ENCODE measurements at places on chromosomes 1 and 21. TPM values are rescaled to one million over a fixed set of nuclear protein-coding genes. Genes with fewer than 3 reads are reported as not detected.

DNA sequence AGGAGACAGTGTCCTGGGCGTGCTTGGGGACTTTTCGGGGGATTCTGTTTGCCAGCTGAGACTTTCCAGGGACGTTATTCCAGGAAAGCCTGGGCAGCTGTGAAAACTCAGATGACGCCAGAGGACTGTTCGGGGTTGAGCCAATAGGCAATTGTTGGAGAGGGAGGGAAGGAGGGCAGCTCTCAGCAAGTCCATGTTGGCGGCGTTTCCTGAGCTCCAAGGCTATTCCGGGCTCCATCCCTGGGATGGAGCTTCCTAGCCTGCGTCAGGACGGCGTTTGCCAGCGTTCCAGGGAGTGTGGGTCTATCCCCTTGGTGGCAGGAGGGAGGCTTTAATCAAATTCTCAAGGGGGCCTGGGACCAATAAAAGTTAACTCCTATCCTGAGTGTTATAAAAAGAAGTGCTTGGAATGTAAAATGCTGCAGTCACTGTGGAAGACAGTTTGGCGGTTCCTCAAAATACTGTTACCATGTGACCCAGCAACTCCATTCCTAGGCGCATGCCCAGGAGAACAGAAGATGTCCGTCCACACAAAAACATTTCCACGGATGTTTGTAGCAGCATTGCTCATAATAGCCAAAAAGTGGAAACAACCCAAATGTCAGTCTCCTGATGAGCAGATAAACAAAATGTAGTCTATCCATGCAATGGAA, 15.2 kb downstream of the SLC27A3 start:
- H3K4me1 ChIP-seq = no peaks in the 10 kb centered on the region
- peak overlapping the region; percentile 25 for H3K4me3 ChIP-seq
- no peaks in the 10 kb centered on the region for H3K36me3 ChIP-seq
- H3K27me3 ChIP-seq = no peaks in the 10 kb centered on the region

Gene DCDC2B
- not detected for total RNA-seq

Gene ARHGEF16
- total RNA-seq = 4.2 TPM

Gene GPR153
- 6.0 TPM for total RNA-seq

Measured in ovary (tissue), 10 donors.